ENCODE measurements at places on chromosomes 6 and 20.

GRCh38 chr20:51532577-51533191, 9.8 kb downstream of the NFATC2 start:
- DNase-seq = no peak

GRCh38 chr6:44737341-44737740, 349.8 kb downstream of the CDC5L start:
- no peak for DNase-seq

- no peak for DNase-seq
Observed at GRCh38 chr20:58991715-58992114, 10.7 kb downstream of the NELFCD start.

DNA sequence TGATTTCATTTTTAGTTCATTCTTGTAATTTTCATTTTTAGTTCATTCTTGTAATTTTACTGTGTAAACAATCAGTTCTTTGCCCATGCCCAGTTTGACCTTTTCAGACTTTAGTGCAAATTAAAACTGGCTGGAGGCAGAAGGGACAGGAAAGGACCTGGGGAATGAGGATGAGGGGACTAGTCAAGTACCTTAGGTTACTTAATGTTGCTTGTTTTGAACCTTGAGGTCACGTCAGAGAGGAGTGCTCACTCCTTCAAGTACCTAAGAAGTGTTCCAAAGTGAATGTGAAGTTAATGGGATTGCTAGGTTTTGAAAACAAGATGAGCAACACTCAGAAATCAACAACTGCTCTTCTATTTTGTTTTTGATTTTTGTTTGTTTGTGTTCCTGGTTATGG, 82.5 kb downstream of the FOXO3 start:
- no peak for DNase-seq

DNA sequence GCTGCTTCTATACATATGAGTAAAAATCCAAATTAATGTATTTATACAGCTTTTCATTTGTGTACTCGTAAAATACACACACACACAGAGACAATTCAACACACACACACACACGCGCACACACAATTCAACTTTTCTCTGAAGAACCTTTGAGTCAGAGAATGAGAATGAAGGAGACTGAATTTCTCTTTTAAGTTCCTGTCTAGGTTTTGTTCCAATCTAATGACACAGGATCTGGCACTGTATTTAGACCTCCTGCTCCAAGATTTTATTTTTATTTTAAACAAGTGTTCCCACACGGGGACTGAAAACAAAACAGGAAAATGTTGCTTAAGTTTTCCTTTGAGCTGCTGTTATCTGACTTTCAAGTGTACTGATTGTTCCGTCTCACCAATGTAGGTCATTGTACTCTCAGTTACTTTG, 250.8 kb downstream of the LAMA2 start:
- DNase-seq = no peak

DNA sequence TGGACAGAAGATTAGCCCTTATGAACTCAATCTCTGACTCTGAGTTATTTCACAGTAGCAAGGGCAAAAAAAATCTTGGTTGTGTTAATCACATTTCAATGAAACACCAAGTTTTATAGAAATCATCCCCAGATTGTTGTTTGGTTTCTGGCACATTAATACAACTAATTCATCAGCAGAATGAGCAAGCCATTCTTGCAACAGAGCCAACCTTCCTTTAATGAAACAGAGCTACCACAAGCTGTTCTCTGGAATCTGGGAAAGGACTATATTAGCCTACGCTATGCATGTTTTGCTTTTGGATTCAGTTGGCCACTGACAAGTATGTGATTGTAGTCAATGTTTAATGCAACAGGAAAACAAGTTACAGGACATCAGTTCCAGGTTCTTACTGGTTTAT, 13.8 kb upstream of the POPDC3 start:
- no peak for DNase-seq
